ENCODE measurements at places on chromosomes 5 and 9.

DNA sequence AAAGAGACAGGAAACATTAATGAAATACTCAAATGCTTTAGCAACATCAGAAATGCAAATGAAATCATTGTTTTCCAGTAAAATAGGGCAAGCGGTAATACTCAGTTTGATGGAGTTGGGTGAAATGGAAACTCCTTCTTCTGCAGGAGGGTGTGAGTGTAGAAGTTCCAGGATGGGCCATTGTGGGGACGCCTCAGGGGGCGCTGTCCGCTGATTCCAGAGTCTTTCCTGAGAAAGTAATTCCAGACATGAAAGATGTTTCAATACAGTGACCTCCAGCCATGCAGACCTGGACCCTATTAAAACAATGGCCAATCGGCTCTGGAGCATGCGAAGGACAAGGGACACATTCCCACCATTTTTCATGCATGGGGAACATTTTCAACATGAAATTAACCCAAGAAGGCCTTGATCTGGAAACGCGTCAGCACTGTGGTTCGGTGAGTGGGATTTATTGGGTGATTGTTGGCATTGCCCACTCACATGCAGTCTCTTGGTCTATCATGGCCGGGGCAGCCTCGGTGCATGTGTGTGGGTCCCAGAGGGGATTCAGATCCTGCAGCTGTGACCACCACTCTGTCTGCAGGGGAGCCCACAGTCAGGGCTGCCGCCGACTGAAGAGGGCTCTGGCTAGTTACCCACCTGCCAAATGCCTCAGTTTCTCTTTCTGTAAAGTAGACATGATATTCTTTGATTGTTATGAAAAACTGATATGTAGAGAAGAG lies 132.6 kb upstream of the IRX4 start:
- DNase-seq: no peak

DNA sequence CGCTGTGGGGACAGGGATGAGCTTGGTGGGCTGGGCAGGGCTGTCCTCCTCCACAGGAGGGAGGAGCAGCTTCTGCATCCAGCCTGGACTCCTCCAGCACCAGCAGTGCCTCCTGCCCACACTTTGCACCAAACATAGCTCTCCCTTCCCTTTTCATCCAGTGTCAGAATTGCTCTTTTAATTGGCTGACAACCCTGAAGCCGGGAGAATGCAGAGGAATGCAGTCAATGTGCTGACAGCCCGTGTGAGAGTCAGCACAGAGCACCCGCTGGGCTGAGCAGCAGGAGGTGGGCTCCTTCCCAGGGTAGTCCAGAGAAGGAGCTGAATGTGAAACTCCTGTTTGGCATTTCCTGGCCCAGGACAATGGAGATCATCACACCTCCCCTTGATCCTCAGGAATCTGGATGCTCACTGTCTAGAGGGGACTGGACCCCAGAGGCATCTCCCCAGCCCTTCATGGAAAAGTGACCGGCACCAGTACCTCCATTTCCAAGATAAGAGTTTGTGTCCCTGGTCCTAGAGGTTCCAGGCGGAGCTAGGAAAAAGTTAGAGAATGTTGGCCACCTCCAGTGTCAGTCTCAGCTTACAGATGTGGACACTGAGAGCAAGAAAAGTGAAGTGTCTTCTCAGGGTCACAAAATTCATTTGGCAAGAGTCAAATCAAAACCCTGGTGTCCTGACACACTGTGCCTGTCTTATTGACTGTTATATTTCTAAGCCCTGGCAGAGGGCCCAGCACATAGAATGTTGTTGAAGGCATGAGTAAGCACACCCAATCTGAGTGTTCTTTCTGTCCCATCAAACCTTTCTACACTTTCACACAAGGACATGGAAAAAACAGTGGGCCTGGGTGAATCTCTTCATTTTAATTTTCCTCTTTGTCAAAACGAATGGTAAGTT lies 202.1 kb downstream of the SNX18 start:
- no peak for DNase-seq

DNA sequence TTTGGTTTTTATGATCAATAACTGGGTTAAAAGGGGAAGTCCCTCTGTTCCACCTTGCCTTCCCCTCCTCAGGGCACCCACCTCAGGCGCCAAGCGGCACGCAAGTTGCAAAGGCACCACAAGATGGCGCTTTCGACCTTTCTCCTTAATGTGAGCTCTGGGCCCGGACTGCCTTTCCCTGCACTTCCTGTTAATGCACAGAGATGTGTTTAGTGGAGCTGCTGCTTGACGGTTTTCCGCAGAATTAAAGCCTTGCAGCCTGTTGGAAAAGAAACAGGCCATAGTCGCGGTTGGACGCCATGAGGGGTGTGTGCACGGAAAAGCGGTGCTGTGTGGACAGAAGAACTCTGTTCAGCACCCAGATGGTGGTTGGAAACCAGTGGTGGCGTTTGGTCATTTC lies 17.9 kb downstream of the CXCL14 start:
- peak; percentile 70 for DNase-seq

DNA sequence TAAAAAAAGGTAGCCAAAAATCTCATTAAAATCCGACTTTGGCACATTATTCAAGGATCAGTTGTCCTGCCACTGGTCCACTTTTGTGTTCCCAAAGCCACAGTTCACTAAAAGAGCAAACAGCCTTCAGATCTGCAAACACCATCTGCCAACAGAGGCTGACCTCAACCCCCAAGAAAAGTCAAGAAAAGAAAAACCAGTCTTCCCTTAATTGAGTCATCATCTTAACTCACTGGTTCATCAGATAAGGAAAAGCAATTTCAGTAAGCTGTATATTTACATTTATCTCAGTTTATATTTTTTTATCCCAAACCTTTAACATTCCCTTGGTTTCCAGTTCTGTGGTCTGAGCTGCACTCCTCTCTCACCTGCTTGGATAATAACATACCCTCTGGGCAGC lies 21.2 kb downstream of the RASEF start:
- DNase-seq: peak; percentile 16

- DNase-seq: no peak
These were observed 130.4 kb upstream of the CDH6 start for GRCh38 chr5:31062902-31063580.

GRCh38 chr9:91896513-91897121 lies 53.4 kb downstream of the ROR2 start:
- DNase-seq: no peak
